ENCODE measurements at places on chromosomes 4 and X.
A peak's percentile ranks its signal among the peaks of the same experiment; 100 is the strongest.

DNA sequence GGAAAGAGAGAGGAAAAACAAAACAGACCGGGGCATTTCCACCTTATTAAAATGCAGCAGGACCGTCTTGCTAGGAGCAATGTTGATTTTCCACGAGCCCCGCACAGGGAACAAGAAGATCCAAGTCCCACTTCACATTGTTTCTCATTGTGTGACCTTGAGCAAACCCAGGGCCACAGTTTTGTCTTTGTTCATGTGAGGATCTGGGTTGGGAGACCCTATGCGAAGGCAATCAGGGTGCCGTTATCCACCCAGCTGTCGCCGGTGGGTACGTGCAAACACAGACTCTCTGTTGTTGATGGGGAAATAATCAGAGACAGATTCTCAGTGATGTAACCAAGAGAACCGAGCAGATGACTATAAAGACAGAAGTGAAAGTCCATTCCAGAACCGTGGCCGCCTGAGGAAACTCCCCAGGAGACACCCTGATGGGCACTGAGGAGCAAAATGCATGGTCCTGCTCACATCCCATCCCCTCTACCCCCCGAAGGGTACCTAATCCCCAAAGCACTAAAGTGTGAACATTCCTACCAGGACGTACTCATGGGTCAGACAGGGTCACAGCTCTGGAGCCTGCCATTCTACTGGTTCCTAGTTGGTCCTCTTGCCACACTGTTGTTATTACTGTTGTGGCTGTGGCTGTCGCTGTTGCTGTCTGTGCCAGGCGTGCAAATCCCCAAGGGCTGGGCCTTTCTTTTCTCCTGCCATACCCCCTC, 102.7 kb upstream of the RBPJ start:
- DNase-seq: peak; percentile 59

DNA sequence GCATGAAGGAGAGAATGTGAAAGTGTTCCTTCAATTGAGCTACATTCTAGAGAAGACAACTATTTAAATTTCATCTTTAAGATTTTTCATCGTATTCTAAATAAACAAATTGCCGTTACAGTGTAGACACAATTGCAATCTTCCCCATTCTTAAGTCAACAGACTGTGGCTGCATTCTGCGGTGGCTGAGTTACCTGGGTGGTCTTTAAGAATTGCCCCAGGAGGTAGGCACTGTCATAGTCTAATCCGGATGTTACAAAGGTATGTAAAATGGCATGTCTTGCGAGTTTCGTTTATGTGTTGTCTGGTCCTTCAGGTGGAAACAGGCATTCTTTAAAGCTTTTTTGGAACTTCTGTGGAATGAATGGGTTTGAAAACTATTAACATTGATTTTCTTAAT, 586.1 kb upstream of the PITX2 start:
- DNase-seq: no peak

- no peak for DNase-seq
Measured at GRCh38 chr4:44700427-44700826, 22.2 kb downstream of the GUF1 start.

- no peak for DNase-seq
Measured at GRCh38 chrX:78314561-78314960, 12.8 kb downstream of the CYSLTR1 start.

DNA sequence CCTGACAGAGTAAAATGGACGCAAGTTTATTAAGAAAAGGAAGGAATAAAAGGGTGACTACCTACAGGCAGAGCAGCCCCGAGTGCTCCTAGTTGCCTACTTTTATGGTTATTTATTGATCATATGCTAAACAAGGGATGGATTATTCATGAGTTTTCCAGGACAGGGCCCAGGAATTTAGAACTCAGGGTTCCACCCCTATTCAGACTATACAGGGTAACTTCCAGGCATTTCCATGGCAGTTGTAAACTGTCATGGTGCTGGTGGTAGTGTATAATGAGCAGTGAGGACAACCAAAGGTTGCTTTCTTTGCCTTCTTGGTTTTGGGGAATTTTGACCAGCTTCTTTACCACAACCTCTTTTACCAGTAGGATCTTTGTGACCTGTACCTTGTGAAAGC, 27.7 kb upstream of the CXCL3 start:
- no peak for DNase-seq

DNA sequence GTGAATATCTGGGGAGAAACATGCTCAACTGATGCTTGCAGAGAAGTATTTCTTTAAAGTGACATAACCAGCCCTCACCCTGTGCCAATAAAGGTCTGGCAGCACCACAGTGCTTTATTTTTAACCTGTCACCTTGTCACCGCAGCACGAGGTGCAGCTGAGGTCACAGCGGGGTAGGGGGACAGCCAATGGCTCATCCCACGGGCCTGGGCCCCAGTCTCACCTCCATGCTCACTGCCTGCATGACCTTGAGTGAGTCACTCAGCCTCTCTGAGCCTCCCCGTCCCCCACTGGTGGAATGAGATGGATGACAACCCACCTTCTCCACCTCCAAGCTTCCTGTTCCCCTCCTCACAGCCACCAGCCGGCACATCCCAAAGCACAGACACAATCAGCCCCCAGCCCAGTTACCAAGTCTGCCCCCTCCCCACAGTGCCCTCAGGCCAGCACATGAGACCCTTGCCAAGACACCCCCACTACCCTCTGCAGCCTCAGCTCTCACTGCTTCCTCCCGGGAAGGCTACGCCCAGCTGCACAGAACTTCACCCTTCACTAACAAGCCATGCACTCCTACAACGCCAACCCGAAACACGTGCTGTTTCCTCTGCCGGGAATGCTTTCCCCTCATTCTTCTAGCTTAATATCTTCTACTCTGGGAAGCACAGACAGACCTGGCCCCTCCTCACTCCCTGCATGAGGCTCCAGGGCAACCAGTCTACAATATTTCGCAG, 24.9 kb upstream of the MAN2B2 start:
- DNase-seq: no peak

DNA sequence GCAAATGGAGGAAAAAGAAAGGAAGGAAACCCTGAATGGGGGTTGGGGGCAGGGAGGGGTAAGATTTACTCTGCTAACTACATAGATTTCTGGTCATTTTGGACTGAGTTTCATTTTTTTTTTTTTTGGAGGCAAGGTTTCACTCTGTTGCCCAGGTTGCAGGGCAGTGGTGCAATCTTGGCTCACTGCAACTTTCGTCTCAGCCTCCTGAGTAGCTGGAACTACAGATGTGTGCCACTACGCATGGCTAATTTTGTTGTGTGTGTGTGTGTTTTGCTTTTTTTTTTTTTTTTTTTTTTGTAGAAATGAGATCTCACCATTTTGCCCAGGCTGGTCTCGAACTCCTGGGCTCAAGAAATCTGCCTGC, 223.5 kb downstream of the APBB2 start:
- DNase-seq: peak; percentile 70

Measured in fibroblast of gingiva (primary cell).